ENCODE measurements at places on chromosomes 2 and 18. TPM values are rescaled to one million over a fixed set of nuclear protein-coding genes. Genes with fewer than 3 reads are reported as not detected.

The SKOR2 gene
- not detected for total RNA-seq

The CDCA7 gene
- 0.61 TPM for total RNA-seq

The KCNJ13 gene
- not detected for total RNA-seq

The ASB1 gene
- 18.5 TPM for total RNA-seq

The DNAJC27 gene
- 4.1 TPM for total RNA-seq

The LOXHD1 gene
- total RNA-seq, result 0.28 TPM

The LINC00305 gene
- 0.33 TPM for total RNA-seq

The ZNG1B gene
- total RNA-seq, result 43.3 TPM

The BOLL gene
- not detected for total RNA-seq

The MAPK4 gene
- total RNA-seq, result 18.0 TPM

The C2orf15 gene
- total RNA-seq, result 0.35 TPM

The CKAP2L gene
- 1.3 TPM for total RNA-seq

The FANCL gene
- total RNA-seq, result 59.9 TPM

The GALNT5 gene
- 0.07 TPM for total RNA-seq

The APOB gene
- not detected for total RNA-seq

The ATP6V1B1 gene
- 0.25 TPM for total RNA-seq

The FLACC1 gene
- total RNA-seq, result not detected

The PDE11A gene
- 0.61 TPM for total RNA-seq

The RSAD2 gene
- total RNA-seq, result 4.0 TPM

The PRSS56 gene
- 0.28 TPM for total RNA-seq

The CNGA3 gene
- total RNA-seq, result not detected

The SLC35G4 gene
- not detected for total RNA-seq

The GKN2 gene
- total RNA-seq, result not detected

The SERPINB4 gene
- not detected for total RNA-seq

The UGT1A1 gene
- 0.52 TPM for total RNA-seq

The SLC19A3 gene
- total RNA-seq, result 0.78 TPM

The DAW1 gene
- not detected for total RNA-seq

The PHLPP1 gene
- 55.4 TPM for total RNA-seq

The SIX3 gene
- total RNA-seq, result not detected

The CPSF3 gene
- 22.3 TPM for total RNA-seq

The RNF152 gene
- total RNA-seq, result 17.8 TPM

The RAB6C gene
- 0.28 TPM for total RNA-seq
